Left cardiac atrium (tissue), 4 donors: ENCODE measurements at places on chromosomes 11 and 22. TPM values are rescaled to one million over a fixed set of nuclear protein-coding genes. Genes with fewer than 3 reads are reported as not detected.

DNA sequence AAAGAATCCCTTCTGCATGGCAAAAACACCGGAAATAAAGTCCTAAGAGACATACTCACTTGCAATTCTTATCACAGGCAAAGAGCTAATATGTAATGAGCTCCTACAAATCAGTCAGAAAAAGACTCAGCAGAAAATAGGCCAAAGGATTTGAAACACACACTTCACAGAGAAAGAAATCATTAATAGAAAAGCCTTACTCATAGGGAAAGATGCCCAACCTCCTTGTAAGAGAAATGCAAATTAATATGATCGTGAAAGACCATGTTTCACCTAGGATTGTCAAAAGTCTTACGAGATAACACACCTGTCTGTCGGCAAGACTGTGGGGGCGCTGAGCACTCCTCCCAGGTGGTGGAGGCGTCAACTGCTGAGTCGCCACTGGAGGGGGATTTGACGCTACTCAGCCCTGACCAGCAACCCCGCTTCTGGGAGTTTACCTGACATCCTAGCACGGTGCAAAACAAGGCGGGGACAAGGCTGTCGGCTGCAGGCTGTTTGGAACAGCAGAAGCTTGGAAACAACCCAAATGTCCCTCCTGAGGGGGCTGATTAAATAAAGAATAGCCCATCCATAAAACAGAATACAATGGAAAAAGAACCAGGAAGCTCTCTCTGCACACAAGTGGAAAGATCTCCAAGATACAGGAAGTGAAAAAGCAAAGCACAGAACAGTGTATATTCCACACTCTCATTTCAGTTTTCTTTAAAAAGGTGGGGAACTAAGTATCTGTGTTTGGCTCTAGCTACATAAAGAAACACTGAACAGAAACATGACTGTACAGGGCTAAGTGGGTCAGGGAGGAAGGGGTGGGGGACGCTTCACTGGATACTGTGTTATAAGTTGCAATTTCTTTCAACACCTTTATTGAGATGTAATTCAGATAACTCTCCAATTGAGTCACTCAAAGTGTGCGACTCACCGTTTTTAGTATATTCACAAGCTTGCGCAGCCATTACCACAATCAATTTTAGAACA, 11.5 kb downstream of the CSNK1E start:
- no peak for DNase-seq

- DNase-seq, result peak; percentile 60
Observed at GRCh38 chr22:17085277-17086181, 729 bp downstream of the IL17RA start.

GRCh38 chr22:21837248-21837979, 30.0 kb downstream of the MAPK1 start:
- DNase-seq, result no peak

DNA sequence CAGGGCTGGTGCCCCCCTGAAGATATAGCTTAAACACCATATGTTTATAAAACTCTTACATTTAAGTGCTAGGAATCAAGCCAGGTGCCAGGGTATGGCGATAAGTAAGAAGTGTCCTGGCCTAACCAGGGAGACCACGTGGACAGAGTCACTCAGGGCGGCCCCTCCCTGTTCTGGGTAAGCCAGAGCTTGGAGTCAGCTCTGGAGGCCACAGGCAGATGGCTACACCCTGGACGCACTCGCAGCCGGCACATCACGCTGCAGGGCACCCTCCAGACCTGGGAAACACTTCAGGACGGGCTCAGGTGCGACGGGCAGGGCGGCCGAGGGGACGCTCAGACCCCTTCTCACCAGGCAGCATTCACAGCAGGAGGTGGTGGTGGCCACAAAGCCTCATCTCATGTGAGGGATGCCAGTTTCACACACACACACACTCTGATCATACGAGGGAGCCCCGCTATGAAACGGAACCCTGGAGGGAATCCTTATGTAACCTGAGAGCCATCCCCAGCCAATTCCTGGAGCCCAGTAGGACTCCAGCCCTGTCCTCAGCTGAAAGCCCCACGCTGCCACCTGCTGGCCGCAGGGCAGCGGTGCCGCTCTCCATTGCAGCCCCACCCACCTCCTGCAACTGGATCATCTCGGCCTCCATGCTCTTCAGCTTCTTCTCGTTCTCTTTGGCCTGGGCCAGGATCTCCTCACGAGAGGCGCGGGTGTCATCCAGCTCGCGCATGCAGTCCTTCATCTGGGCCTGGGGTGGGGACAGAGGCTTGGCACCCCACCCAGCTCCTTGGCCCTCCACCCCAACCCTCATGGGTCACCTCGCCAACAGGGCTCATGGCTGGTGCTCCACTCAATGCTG, 33.4 kb downstream of the APOL1 start:
- DNase-seq, result peak; percentile 74

- no peak for DNase-seq
Observed at GRCh38 chr11:22659783-22660182, 6.6 kb upstream of the GAS2 start.

GRCh38 chr22:35839841-35840301, 122.2 kb downstream of the APOL5 start:
- DNase-seq, result no peak

- peak; percentile 70 for DNase-seq
Observed at GRCh38 chr22:39253435-39254070, 8.8 kb upstream of the PDGFB start.

GRCh38 chr11:104098132-104098531, 61.7 kb downstream of the DDI1 start:
- DNase-seq, result no peak

GRCh38 chr11:20824773-20825172, 155.4 kb downstream of the NELL1 start:
- no peak for DNase-seq

DNA sequence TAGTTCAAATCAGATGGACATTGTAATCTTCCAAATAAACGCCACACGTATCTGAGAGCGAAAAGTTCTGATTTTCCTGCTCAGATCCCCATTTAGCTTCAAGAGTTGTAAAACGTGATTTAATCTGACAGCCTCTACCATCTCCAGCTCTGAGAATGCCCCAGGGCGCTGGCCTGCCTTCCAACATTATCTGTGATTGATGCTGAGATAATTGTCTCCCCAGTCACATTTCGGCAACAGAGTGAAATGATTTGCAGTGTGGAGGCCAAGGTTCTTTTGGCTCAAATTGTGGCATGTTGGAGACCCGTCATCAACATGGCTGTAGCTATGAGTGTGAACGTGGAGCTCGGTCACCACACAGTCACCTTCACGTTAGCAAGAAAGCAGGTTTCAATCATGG, 283.4 kb downstream of the BRD1 start:
- DNase-seq, result no peak

GRCh38 chr11:62504158-62504973, 42.2 kb downstream of the AHNAK start:
- DNase-seq, result no peak

DNA sequence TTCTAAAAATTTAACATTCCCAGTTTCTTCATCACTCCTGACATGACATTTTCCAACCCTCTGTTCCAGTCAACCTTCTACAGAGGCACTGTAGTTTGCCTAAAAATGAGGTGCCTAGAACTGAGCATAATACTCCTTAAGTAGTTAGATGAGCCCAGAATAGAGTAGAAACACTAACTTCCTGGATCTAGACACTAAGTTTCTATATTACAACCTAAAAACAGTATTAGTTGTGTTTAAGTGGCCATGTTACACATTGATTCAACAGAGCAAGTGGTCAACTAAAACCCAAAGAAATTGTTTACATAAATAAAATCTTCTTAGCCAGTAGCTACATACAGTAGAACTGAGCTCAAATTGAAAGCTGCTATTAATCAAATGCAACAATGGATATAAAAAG, 1.3 kb downstream of the HPS5 start:
- no peak for DNase-seq

GRCh38 chr11:1822648-1823375, 12.0 kb upstream of the SYT8 start:
- DNase-seq, result no peak

DNA sequence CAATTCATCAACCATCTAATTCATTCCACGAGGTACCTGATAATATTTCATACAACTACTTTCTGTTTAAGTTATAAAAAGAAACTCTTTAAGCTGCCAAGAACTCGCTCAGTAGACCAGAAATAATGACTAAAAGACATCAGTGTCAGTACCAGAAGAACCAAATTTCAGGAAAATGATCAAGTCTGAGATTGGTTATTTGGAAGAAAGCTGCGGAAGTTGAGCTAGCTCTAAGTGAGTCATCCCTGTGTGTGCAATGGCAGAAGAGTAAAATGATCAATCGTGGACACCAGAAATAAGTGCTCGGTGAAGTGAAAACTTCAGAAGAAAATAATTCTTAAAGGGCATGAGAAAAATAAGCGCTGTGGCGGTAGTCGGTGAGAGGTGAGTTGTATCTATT, 933.2 kb upstream of the CHORDC1 start:
- no peak for DNase-seq

DNA sequence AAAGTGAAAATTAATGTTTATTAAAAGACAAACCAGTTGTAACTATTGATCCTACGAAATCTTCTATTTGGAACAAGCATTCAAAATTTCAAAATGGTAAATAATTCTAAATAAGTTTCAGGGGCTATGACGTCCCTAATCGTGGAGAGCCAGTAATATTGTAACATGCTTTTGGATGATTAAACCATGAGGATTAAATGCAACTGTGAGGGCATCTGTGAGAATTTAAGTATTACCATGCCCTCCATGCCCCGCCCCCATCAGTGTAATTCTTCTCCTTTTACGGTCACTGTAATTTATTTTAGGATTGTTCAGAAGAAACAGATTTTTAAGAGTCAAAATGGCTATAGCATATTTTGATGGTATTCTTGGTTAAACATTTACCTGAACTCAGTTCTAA, 133.2 kb downstream of the APOL5 start:
- DNase-seq, result no peak

- peak; percentile 80 for DNase-seq
Observed at GRCh38 chr11:130606781-130607511, 158.5 kb downstream of the ADAMTS15 start.

GRCh38 chr11:100224541-100225034, 462.5 kb upstream of the ARHGAP42 start:
- DNase-seq, result no peak

- DNase-seq, result no peak
Observed at GRCh38 chr11:26992031-26992541, 1.8 kb upstream of the FIBIN start.

GRCh38 chr11:86374586-86374985, at the start of gene CCDC81:
Gene CCDC81, plus strand, starts transcription at chr11:86374887. Its CDS starts 277 bp downstream, at chr11:86375164.
- DNase-seq, result peak; percentile 31

DNA sequence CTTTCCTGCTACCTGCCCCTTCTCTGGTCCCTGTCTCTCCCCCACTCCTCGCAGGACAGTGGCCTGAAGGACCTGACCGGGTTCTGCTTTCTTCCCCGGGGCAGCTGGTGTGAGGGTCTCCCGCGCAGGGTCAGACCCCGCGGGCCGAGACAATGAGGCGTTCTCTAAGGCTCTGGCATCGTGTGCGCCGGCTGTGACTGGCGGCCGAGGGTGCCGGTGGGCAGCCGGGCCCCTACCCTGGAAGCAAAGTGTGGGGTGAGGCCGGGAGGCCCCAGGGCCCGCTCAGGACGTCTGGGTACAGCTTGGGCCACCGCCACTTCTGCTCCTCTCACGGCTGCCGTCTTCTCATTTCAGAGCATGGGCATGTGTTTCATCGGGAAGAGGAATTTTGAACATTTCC, 16.3 kb downstream of the TRMU start:
- no peak for DNase-seq

- DNase-seq, result no peak
Observed at GRCh38 chr11:116072601-116073410, 568.6 kb upstream of the CADM1 start.

DNA sequence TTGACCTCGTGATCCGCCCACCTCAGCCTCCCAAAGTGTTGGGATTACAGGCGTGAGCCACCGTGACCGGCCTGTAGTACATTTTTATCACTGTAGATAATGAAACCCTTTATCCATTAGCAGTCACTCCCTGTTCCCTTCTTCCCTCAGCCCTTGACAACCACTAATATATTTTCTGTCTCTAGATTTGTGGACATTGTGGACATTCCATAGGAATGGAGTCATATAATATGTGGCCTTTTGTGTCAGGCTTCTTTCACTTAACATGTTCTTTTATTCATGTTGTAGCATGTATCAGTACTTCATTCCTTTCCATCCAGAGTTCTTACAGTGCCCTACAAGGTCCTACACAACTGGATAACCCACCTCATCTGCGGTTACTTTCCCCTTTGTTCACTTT, 30.5 kb downstream of the RRM1 start:
- no peak for DNase-seq

DNA sequence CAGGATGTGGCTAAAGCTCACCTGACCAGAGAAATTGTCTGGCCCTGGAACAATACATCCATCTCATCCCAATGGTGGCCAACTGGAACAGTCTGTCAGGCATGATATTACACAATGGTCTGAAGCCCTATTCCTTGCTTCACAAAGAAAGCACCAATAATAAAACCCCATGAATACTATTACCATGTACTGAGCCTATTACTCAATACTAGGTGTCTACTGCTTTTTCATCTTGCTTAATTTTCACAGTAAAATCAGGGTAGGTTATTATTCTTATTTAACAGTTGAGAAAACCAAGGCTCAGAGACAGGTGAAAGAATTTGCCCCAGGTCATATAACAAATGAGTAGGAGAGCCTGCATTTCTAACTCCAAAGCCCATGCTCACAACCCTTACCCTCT, 68.9 kb upstream of the CAPRIN1 start:
- no peak for DNase-seq

The GRIK4 gene
- total RNA-seq, result 0.55 TPM

The MIOX gene
- not detected for total RNA-seq

The NCAM1 gene
- 147 TPM for total RNA-seq

The HEPN1 gene
- not detected for total RNA-seq

The CCDC73 gene
- not detected for total RNA-seq

The SPDYC gene
- not detected for total RNA-seq

The SMTNL1 gene
- total RNA-seq, result not detected

The MPEG1 gene
- total RNA-seq, result 38.1 TPM

The P2RX3 gene
- 0.84 TPM for total RNA-seq

The PLAAT3 gene
- 173 TPM for total RNA-seq

The IL17REL gene
- not detected for total RNA-seq

The PKNOX2 gene
- total RNA-seq, result 13.8 TPM

The IGSF22 gene
- total RNA-seq, result 2.4 TPM

The XKR3 gene
- total RNA-seq, result not detected

The SLC5A12 gene
- total RNA-seq, result 0.38 TPM

The MOV10L1 gene
- 0.71 TPM for total RNA-seq

The MRGPRX4 gene
- total RNA-seq, result not detected

The GNG3 gene
- not detected for total RNA-seq
